Vagina (tissue), 2 donors: ENCODE measurements at places on chromosomes 1 and 21. TPM values are rescaled to one million over a fixed set of nuclear protein-coding genes. Genes with fewer than 3 reads are reported as not detected.

GRCh38 chr1:12001249-12001917 is 17.9 kb upstream of the MIIP start:
- peak; percentile 65 for DNase-seq

GRCh38 chr1:107533436-107533835 is 392.6 kb downstream of the NTNG1 start:
- no peak for DNase-seq

GRCh38 chr1:74502432-74502831 is 10.0 kb downstream of the LRRC53 start:
- DNase-seq, result no peak

- no peak for DNase-seq
Measured at GRCh38 chr1:9960706-9961562, 17.7 kb downstream of the NMNAT1 start.

- DNase-seq, result no peak
Measured at GRCh38 chr1:179814546-179814838, 63.1 kb downstream of the TOR1AIP2 start.

- no peak for DNase-seq
Measured at GRCh38 chr1:36142121-36142520, 7.2 kb downstream of the TRAPPC3 start.

GRCh38 chr1:9553736-9554144 is 14.5 kb downstream of the SLC25A33 start:
- DNase-seq, result no peak

GRCh38 chr1:2561446-2561845 is 5.3 kb downstream of the TNFRSF14 start:
- DNase-seq, result no peak

GRCh38 chr1:154769193-154769895 is 100.7 kb downstream of the KCNN3 start:
- no peak for DNase-seq

DNA sequence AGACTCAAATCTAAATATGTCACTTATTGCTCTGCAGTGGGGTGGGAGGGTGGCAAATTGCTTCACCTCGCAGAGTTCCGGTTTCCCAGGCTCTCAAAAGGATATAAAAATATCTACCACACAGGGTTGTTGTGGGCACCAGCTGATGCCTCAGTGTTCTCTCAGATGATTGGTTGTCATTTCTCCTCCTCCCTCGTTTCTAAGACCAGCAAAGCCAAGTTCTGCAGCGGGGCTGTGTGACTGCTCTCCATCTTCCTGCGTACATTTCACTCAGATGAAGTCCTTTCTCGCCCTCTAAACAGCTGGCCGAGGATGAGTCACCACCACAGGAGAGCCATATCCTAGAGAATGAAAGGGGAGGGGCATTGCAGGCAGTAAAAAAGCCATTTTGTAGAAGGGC is 35.0 kb upstream of the VWA5B1 start:
- no peak for DNase-seq

DNA sequence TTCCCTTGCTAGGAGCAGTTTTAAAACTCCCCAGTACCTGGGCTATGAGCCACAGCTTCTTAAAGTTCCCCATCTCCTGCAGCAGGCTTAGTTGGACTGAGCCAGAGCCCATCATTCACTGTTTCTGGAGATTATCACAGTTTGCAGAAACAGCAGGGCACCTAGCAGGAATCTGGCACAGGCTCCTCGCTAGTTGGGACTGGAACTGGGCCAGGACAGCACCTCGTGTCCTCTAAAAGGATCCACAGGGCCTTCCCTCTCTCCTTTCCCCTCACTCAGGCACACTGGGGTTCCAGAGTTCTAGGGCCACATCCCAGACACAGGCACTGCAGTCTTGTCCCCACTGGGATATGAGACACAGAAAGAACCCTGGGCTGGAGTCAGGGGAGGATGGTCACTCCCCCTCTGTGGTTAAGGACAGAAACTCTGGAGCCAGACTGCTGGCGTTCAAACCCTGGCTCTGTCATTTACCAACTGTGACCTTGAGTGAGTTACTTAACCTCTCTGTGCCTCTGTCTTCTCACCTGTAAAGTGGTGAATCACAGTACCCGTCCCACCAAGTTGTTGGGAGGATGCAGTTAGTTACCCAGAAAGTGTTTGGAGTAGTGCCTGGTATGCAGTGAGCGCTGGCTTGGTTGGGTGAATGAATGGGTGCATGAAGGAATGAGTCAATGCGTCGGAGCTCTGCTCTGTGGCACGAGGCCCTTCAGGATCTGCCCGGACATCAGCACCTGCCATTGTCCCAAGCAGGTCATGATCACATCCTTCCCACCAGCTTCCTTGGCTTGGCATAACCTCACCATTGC is 18.8 kb upstream of the ECE1 start:
- DNase-seq, result no peak

DNA sequence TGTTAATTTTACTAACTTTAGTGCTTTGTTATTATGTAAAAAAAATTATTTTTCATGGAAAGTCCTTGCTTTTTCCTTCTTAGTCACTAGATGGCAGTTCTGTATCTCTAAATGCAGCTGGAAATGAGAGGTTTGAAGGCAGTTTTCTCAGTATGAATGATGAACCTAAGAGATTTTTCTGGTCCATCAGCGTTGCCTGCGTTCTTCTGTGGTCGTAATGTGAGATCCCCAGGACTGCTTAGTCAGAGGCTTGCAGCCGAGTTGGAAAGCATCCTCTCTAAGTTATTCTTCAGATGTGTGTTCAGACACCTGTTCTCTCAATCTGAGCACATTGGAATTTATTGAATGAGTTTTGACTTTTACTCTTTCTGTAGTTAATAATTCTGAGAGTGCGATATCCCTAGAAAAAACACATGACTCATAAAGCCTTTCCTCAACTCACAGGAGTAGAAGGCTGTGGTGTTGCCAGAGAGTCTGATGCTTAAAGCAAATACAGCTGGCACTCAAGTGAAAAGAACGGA is 99.3 kb downstream of the FMN2 start:
- no peak for DNase-seq

- DNase-seq, result no peak
Measured at GRCh38 chr1:59290193-59290949, 6.5 kb upstream of the FGGY start.

GRCh38 chr1:150999051-150999674 is 7.5 kb downstream of the MINDY1 start:
- no peak for DNase-seq

DNA sequence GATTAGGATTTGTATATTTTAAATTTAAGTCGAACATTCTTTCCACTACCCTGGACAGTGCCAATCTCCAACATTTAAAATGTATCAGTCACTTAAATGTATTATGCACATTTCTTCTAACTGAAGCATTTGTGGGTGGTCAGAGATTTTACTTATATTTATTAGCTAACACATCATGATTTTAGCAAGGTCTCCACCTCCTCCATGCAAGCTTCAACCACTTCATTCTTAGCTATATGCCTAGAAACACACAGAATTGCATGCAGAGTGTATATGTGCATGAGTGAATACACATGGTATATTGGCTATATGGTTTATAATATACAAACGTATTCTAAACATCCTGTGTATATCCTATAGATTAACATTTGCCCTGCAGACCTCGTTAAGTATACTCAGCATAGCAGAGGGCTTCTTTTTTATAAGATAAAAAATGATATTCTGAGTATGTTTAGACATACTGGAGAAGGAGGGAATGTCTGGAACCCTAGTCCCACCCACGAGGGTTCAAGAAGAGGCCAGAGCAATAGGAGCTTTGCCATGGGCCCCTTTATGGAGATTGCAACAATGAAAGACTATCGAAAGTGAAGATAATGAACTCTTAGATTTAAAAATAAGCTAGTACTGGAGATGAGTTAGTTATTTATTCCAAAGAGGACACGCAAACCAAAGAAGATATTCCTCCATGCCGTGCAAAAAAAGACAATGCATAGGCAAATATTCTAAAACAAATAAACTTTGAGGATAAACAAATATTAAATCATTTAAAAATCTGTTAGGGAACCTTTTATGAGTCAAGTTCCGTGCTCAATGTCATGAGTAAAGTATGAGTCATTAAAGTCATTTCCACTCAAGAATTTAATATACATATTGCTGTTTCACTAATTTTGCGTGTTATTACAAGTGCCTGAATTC is 480.4 kb downstream of the SIPA1L2 start:
- DNase-seq, result no peak

GRCh38 chr1:186633116-186633515 is 47.1 kb downstream of the PTGS2 start:
- DNase-seq, result no peak

- no peak for DNase-seq
Measured at GRCh38 chr1:75980972-75981897, 49.0 kb upstream of the ASB17 start.

GRCh38 chr1:13699936-13700520 is at the start of gene PRDM2:
PRDM2 (plus strand) TSS chr1:13700188; CDS start chr1:13715606, 15,418 bp downstream.
- DNase-seq, result no peak

- DNase-seq, result no peak
Measured at GRCh38 chr1:231485029-231485784, 43.3 kb upstream of the TSNAX start.

- DNase-seq, result no peak
Measured at GRCh38 chr1:115105831-115106230, 16.5 kb upstream of the TSPAN2 start.

DNA sequence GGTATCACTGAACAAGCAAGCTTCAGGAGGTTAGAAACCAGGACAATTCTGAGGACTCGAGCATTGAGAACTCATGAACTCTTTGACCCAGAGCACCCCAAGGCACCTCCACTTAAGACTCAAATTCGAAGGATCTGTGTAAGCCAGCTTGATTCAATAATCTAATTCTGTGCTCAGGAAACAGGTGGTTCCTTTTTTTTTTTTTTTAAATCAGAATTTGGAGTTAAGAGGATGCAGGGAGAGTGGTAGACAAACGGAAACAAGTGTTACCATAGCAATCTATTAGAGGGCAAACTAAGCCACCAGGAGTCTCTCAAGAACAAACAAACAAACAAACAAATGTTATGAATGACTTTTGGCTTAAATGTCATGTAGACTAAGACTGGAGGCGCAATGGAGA is 53.8 kb upstream of the DPH5 start:
- no peak for DNase-seq

- no peak for DNase-seq
Measured at GRCh38 chr1:198212675-198213074, 55.9 kb downstream of the NEK7 start.

- no peak for DNase-seq
Measured at GRCh38 chr1:88502886-88503285, 181.2 kb upstream of the PKN2 start.

- no peak for DNase-seq
Measured at GRCh38 chr1:38403667-38404066, 357.1 kb upstream of the POU3F1 start.

DNA sequence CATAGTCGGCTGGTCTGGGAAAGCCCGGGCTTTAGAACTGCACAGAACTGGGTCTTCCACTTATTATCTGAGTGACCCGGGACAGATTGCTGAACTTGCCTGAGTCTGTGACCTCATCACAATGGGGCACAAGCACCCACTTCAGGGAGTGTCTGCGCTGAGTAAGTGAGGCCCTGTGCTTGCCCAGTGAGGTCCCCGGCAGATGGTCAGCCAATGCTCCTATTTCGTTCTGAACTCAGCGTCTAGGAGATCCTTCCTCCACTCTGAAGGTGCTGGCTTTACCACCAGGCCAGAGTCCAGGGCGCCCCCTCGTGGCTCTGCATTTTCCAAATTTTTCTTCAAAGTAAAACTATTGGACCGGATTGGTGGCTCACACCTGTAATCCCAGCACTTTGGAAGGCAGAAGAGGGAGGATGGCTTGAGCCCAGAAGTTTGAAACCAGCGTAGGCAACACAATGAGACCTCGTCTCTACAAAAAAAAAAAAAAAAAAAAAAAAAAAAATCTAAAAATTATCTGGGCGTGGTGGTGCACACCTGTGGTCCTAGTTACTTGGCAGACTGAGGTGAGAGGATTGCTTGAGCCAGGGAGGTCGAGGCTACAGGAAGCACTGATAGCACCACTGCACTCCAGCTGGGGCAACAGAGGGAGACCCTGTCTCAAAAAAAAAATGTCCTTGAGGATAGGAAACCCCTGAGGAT is 61.7 kb downstream of the FCRL5 start:
- no peak for DNase-seq

DNA sequence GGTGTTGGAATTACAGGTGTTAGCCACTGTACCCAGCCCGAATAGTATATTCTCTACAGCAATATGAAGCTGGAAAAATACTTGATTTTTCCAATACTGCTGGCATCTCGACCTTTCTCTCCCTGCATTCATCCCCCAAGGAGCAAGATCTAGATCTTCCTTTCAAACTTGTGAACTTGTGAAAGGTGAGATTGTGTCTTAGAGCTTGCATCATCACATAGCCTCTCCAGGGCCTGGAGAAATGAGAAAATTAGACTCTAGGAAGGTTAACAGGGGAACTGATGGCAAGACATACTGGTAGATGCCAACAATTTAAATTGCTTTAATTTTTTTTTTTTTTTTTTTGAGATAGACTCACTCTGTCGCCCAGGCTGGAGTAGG is 2.1 kb downstream of the PRUNE1 start:
- DNase-seq, result no peak

- no peak for DNase-seq
Measured at GRCh38 chr1:102655034-102655433, 453.3 kb downstream of the COL11A1 start.

The CELA2B gene
- not detected for total RNA-seq

The CHI3L2 gene
- total RNA-seq, result 5.6 TPM

The RAB42 gene
- total RNA-seq, result 2.5 TPM

The LCE1D gene
- not detected for total RNA-seq

The C1orf210 gene
- 2.2 TPM for total RNA-seq

The RCOR3 gene
- total RNA-seq, result 58.4 TPM

The KRTAP19-3 gene
- not detected for total RNA-seq

The OR2T11 gene
- total RNA-seq, result not detected

The TNFRSF1B gene
- total RNA-seq, result 41.0 TPM

The ATAD3C gene
- total RNA-seq, result not detected

The DLGAP3 gene
- total RNA-seq, result not detected

The DRAXIN gene
- total RNA-seq, result not detected

The LAMC1 gene
- total RNA-seq, result 217 TPM

The OLFML2B gene
- total RNA-seq, result 12.8 TPM

The SRP9 gene
- total RNA-seq, result 120 TPM

The S100A9 gene
- 4,658 TPM for total RNA-seq

The MTX1 gene
- total RNA-seq, result 29.5 TPM

The KRTAP10-3 gene
- total RNA-seq, result not detected

The BCAN gene
- total RNA-seq, result 2.0 TPM

The TDRD10 gene
- total RNA-seq, result 4.9 TPM

The HSF2BP gene
- 2.7 TPM for total RNA-seq
